ENCODE measurements at places on chromosomes 3 and 15. TPM values are rescaled to one million over a fixed set of nuclear protein-coding genes. Genes with fewer than 3 reads are reported as not detected.

DNA sequence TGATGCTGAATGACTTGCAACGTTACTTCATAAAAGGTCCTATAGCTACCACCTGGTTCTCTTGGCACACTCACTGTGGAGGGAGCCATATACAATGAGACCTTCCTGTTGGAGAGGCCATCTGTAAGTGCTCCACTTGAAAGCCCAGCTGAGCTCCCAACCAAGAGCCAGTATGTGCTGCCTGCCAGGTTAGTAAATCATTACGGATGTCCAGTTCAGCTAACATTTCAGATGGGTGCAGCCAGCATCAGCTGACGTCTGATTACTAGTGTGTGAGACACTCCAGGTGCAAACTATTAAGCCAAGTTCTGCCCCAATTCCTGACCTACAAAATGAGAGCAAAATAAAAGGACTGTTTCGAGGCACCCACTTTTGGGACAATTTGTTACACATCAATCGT lies 274.4 kb upstream of the ROBO2 start:
- no peak for DNase-seq

DNA sequence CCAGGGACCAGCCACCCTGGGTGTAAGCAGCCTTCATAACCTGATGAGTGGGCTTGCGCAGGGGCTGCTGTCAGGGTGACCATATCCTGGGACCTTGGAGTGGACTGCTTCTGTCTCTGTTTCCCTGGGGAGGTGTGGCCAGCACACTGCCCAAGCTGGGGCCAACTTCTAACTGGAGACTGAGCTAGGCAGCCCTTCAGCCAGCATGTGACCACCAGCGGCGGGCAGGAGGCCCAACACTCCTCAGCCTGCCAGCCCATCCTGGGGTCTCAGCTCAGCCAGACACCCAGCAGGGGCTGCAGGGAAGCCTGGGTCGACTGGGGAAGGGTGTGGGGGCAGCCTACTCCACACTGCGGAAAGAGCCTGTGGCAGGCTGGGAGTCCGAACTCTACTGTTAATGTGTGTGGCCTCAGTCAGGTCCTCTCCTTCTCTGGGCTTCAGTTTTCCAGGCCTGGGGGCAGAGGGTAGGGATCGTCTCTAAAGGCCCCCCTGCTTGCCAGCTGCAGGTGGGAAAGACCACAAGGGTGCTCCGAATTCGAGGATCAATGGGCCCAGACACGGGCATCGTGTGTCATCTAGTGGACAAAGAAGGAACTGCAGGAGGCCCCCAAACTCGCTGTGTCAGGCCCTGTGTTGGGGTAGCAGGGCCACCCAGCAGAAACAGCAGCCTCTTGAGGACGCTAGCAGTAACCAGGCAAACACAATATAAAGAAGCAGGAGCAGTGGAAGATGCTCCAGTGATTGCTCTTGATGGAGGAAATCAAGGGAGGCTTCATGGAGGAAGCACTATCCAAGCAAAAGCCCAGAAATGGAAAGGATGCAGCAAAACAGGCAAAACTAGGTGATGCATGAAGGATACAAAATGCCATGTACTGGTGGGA lies 2.0 kb upstream of the SEMA3G start:
- peak; percentile 81 for DNase-seq

CYP1A1 gene
- total RNA-seq = 3.4 TPM

- DNase-seq = no peak
Observed at GRCh38 chr3:157442729-157443128, 6.1 kb downstream of the PTX3 start.

DNA sequence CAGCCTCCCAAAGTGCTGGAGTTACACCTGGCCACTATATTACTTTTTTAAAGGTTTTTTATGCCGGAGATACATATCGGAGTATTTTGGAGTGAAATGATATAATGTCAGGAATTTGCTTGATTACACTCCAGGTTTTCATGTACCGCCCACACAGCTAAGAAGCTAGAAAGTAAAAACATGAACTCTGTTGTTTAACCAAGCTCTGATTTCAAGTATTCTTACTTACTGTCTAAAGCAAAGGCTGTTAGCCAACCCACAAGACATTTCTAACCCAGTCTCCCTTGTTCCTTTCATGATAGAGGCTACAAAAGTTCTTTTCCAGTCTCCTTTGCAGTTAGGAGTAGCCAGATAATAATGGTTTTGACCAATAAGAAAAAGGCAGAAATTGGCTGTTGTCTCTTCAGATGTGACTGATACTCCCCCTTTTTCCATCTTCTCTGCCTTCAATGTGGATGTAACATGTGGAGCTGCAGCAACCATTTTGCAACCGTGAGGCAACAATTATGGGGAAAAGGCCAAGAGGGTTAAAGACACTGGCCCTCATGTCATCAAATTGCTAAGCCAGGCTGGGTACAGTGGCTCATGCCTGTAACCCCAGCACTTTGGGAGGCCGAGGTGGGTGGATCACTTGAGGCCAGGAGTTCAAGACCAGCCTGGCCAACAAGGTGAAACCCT lies 6.1 kb upstream of the CP start:
- no peak for DNase-seq

GOLGA6B gene
- total RNA-seq = not detected

DNA sequence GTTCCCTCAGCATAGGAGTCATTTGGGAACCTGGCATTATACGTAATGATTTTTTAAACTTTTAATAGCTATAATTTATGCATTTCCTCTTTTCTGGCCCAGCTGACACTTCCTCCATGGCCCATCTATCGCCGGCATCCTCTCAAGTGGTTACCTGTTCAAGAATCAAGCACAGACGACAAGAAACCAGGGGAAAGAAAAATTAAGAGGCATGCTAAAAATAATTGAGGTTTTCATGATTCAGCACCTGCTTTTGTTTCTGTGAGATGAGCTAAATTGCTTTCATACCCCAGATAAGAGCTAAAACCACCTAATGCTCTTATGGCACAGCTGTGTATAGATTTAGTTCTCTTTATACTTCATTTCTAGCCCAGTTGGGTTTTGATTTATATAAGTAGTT lies 1.7 kb downstream of the SPCS1 start:
- no peak for DNase-seq

GRCh38 chr3:184874709-184875644 lies 63.0 kb downstream of the VPS8 start:
- DNase-seq = peak; percentile 1

- no peak for DNase-seq
Observed at GRCh38 chr3:147365196-147366115, 40.9 kb downstream of the ZIC4 start.

DNA sequence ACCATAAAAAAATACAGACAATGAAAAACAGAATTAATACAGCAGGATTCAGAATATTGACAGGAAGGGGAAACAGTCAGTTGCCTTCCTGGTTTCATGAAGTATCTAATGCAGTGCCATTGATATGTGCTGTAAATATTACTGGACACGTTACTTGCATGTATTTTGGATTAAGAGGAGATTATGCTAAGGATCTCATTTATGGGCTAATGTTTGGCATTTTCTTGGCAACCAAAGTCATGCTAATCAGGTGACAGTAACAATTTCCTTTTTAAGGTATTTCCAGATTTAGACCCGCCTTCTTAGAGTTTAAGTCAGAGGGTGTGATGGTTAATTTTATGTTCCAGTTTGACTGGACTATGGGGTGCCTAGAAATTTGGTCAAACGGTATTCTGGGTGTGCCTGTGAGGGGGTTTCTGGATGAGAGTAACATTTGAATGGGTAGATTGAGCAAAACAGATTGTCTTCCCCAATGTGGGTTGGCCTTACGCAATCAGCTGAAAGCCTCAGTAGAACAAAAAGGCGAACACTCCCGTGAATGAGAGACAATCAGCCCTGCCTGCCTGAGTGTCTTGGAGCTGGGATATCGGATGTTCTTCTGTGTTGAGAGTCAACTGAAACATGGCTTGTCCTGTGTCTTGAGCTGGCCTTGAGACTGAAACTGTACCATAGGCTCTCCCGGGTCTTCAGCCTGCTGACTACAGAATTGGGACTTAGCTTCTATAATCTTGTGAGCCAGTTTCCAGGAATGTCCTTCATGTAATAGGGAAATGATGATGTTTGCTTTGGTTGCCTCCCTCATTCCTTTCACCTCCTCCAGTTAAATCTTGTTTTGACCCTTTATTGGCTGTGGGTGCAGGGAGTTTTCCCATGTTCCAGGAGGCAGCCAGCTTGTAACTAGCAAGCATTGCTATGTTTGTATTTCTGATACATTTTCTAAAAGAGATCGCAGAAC lies 10.5 kb downstream of the SQOR start:
- peak; percentile 52 for DNase-seq

DNA sequence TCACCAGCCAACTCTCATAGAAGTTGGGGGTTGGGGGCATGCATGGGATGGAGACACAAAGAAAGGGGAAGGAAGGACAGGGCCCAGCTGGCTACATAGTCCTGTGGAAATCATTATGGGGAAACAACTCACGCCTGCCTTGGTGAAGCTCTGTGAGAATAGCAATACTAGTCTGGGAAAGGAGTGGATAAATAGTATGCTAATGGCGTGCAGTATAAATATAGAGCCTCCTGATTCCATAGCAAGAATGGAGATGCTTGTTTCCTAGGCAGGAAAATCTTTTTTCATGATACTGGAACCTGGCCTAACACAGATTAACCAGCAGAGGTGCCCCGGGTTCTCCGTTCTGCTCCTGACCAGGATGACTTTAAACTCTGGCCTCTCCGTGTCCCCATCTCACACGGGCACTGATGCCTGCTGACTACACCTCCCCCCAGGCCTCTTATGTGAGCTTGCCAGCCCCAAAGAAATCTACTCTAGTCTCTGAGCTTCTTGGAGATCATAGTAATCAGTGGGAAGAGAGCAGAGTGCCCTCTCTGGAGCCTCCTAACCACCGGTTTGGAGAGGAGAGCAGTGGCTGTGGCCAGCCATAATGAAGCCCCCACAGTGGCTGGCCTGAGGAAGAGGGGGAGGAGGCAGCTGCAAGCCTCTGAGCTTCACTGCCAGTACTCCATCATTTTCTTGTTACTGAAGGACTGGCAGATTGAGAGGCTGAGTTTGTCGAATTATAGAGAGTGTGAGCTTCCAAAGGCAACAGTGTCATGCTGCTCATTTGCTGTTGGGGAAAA lies 355.0 kb upstream of the SEMA6D start:
- DNase-seq = no peak

BSN gene
- 0.17 TPM for total RNA-seq

ARGFX gene
- total RNA-seq = not detected

GRCh38 chr15:70827721-70828120 lies 26.2 kb downstream of the LARP6 start:
- DNase-seq = no peak

GRCh38 chr3:72836923-72837322 lies 11.3 kb downstream of the SHQ1 start:
- DNase-seq = no peak

Measured in activated T-cell treated with anti-CD3 and anti-CD28 coated beads, Interleukin-2, amount 50 U/mL, for 72 hours (primary cell).